MG63 (cell line): ENCODE measurements at places on chromosomes 1 and 21. TPM values are rescaled to one million over a fixed set of nuclear protein-coding genes. Genes with fewer than 3 reads are reported as not detected.

Gene AMPD1
- total RNA-seq, result not detected in 2 replicates

Gene MTARC1
- 0.26 TPM in 1 of 2 replicates, not detected in the other for total RNA-seq

Gene SLC25A34
- not detected in 2 replicates for total RNA-seq

Gene OPRD1
- under 0.01 and 0.05 TPM in 2 replicates for total RNA-seq

Gene TMPRSS2
- not detected in 2 replicates for total RNA-seq

Gene KLHL17
- total RNA-seq, result 6.7 and 14.7 TPM in 2 replicates

Gene GPR37L1
- not detected in 2 replicates for total RNA-seq

GRCh38 chr1:38585460-38585859, 274.1 kb downstream of the RRAGC start:
- no peak for DNase-seq

- no peak for DNase-seq
Observed at GRCh38 chr1:98732985-98733781, 71.7 kb downstream of the SNX7 start.

DNA sequence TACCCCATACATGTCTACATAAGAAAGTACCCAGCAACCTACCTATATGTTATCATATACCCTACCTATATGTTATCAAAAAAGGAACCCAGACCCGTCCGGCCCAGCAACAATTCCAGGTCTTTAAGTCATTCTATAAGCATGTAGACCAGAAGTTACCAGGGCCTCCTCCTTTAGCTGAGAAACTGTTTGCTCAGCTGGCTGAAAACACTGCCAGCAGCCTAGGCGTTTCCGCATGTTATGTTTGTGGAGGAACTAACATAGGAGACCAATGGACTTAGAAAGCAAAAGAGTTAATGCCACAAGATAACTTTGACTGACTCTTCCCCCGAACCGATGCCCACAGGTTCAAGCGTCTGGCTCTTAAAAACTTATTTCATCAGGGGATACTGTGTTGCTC, 7.1 kb upstream of the ZNF678 start:
- DNase-seq, result no peak

- no peak for DNase-seq
Observed at GRCh38 chr1:156419854-156420204, 50.8 kb downstream of the RHBG start.

GRCh38 chr1:58500043-58500442, 46.5 kb downstream of the OMA1 start:
- no peak for DNase-seq

DNA sequence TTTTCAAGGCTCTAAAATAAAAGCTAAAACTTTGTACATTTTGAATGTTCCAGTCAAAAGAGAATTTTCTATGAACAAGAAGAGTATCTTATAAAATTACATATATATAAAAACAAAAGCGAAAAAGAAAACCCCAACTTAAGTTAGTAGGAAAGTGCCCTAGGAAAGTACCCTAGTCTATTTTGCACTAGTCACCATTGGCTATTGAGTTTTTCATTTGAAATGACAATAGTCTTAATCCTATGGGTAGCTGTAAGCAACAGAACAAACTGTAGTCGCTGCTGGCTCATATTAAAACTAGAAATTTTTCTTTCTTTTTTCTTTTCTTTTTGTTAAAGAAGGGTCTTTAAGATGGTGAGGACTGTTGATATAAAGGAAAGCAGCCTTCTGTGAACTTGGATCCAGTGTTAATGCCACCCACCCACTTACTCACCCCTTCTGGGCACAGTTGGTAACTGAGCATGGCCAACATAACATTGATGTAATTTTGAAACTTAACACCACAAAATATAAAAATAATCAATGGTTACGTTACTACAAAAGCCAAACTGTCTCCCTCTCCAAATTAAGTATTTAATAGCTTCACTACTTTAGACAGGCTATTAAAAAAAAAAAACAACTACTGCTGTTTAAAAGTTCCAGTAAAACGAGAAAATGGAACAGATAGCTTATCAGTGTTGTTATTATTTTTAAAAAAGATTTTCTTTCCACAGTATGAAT, 177.0 kb downstream of the EIF4G3 start:
- peak; percentile 42 for DNase-seq

DNA sequence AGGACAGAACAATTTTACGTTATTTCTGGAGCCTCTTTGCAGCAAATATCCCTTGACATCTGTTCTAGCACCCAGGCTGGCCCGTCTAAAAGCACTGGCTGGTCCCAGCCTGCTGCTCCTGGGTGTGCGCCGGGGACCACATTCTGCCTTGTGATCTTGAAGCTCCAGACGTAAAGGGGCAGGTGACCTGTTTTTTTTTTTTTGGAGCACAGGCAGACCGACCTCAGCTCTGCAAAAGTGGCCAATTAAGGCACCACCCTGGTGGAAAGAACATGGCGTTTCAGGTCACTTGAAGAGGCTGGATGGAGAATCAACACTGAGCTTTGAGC, 13.8 kb upstream of the CAMTA1 start:
- no peak for DNase-seq

- DNase-seq, result no peak
Observed at GRCh38 chr1:163093579-163093978, 24.4 kb downstream of the RGS4 start.

DNA sequence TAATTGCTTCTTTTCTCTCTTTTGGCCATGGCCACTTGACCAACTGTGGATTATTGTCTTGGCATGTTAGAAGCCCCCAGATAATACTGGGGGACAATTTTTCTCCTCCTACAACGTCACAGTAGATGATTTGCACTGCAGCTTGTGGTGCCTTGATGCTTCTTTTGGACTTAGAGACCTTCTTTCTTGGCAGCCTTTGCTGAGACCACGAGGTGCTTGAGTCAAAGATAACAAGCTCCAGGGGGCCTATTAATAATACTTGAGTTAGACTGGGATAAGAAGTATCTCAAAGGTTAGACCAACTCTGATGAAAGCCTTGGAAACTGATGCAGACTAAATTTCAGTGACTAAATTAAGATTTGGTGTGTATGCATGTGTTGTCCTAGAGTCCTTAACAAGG, 3.2 kb downstream of the PPP1R12B start:
- DNase-seq, result no peak

DNA sequence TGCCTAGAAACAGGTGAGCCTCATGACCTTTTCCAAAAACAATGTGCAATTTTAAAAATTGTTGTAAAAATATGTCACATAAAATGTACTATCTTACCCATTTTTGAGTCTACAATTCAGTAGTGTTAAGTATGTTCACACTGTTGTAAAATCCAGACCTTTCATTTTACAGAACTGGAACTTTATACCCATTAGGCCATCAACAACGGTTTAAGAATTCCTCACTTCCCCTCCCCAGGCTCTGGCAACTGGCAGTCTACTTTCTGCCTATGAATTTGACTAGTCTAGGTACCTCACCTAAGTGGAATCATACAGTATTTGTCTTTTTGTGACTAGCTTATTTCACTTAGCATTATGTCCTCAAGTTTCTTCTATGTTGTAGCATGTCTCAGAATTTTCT, 8.6 kb downstream of the CTSE start:
- DNase-seq, result no peak

GRCh38 chr1:234911787-234912186, 216.8 kb downstream of the TOMM20 start:
- DNase-seq, result no peak
